ENCODE measurements at places on chromosomes 5 and 9. TPM values are rescaled to one million over a fixed set of nuclear protein-coding genes. Genes with fewer than 3 reads are reported as not detected.

DNA sequence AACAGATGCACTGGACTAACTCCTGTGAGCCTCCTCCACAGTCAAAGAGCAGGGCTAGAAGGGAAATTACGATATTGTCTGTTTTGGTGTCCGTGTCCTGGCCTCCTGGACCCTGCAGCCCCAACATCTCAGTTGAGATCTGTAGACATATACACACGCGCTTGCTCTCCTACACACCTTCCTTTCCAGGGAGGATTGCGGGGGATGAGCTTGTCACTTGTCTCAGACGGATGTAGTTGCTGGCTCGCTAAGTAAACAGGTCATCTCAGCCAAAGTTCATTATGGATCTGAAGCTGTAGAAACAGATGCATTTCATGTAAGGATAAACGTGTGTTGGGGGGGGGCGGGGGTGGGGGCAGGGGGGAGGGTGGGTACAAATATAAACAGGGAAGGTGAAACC is 549.3 kb downstream of the CCDC171 start:
- no peak overlapping the region for H3K27ac ChIP-seq
- H3K4me1 ChIP-seq = no peaks in the 10 kb centered on the region
- no peaks in the 10 kb centered on the region for H3K27me3 ChIP-seq

GRCh38 chr9:36328798-36329411 is 70.7 kb upstream of the GNE start:
- DNase-seq = peak; percentile 67
- H3K4me1 ChIP-seq = peaks cover 2% of the 10 kb centered on the region

DNA sequence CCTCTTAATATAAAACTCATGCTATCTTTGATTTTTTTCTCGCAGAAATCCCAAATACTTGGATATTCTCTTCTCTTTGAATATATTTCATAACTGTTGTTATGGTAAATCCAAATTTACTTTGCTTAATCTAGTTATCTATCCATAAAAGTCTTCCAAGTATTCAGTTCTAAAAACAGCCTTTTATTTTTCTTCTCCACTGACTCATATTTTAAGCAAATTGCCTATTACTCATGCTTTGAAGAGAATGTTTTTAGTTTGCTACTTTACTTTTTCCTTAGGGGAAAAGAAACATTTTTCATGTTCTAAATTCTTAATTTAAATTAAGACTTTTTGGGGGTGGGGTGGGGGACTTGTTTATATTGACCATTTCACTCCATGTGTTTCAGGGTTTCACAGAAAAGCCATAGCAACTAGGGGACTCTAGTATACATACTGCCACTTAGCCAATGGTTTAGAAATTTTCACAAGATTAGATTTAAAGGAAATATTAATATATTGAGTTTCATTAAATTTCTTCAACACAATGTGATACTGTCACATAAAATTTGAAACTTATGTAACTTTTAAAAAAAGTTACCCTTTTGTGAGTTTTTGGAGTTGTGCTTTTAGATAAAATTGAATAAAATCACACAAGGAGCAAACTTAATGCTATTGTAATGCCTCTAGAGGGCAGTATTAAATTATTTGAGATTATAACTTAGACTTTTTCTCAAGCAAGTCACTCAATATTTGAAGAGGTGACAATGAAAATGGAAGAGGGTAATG is 545.8 kb upstream of the ARRDC3 start:
- H3K27me3 ChIP-seq = no peaks in the 10 kb centered on the region
- H3K4me1 ChIP-seq = no peaks in the 10 kb centered on the region
- H3K27ac ChIP-seq = no peak overlapping the region
- no peak for DNase-seq
- H3K36me3 ChIP-seq = no peaks in the 10 kb centered on the region
- H3K4me3 ChIP-seq = no peak overlapping the region

DNA sequence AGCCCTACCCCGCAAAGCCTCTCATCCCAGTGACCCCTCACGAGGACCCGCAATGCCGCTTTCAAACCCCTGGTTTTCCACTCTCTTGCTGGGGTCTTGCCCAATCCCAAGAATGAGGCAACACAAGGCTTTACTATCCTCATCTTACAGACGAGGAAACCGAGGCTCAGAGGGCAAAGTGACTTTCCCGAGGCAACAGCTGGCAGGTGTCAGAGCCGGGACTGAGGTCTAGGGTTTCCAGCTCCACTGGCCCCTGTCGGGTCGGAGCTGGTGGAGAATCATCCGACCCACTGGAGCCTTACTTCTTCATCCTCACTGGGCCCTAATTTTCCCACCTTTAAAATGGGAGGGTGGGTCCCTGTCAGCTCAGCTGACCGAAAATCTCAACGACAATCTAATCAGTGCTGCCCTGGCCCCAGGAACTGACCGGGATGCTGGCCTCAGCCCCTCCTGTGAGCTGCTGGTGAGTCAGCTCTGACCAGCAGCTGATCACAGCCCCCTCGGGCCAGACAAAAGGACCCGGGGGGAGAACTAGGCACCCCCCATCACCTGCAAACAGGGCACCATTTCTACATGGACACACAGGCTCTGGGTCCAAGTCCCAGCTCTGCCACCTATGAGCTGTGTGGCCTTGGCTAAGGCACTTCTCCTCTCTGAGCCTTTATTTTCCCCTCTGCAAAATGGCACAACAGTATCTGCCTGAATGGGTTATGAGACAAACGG is 72.7 kb upstream of the STXBP1 start:
- no peak overlapping the region for H3K27ac ChIP-seq
- DNase-seq = no peak
- H3K4me1 ChIP-seq = no peaks in the 10 kb centered on the region
- no peaks in the 10 kb centered on the region for H3K36me3 ChIP-seq
- no peak overlapping the region for H3K4me3 ChIP-seq
- H3K27me3 ChIP-seq = no peaks in the 10 kb centered on the region

DNA sequence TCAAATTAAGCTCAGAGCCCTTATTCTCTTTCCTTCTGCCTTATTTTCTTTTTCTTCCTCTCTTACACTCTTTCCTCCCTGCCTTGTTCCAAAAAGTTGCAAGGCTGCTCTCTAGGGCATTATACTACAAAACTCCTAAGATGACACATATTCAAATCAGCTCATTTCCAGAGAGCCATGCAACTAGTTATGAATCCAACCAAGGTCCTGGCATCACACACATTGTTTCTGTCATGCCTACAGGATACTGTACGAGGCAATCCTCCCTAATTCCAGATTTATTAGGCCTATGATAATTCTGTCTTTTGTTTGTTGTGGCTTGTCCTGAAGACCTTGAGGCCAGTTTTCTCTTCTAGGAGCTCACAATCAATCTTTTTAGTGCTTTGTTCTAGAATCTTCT is 87.0 kb upstream of the TBCA start:
- no peak overlapping the region for H3K4me3 ChIP-seq
- no peaks in the 10 kb centered on the region for H3K36me3 ChIP-seq
- H3K4me1 ChIP-seq = no peaks in the 10 kb centered on the region
- no peak for DNase-seq
- no peak overlapping the region for H3K27ac ChIP-seq

DNA sequence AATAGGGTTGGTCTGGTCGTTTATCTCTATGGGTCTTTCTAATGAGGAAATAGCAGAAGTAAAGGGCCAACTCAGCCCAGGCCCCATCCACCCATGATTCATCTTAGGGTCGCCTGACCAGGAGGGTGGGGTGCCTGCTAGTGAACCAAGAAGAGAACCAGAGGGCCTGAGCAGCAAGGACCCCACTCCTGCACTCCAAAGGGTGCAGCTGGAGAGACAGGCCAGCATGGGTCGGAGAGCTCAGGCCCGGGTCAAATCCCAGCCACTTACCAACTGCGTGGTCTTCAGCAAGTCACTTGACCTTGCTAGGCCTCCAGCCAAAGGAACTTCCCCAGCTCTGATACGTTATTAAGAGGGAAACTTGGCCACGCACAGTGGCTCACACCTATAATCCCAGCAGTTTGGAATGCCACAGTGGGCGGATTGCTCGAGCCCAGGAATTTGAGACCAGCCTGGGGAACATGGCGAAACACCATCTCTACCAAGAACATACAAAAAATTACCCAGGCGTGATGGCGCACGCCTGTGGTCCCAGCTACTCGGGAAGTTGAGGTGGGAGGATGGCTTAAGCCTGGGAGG is 4.3 kb downstream of the BBLN start:
- H3K36me3 ChIP-seq = peaks cover 29% of the 10 kb centered on the region
- H3K27me3 ChIP-seq = no peaks in the 10 kb centered on the region
- DNase-seq = no peak
- H3K4me3 ChIP-seq = no peak overlapping the region
- H3K27ac ChIP-seq = peak overlapping the region; percentile 20
- peaks cover 21% of the 10 kb centered on the region for H3K4me1 ChIP-seq

TEX53 gene
- not detected for total RNA-seq

HIGD2A gene
- total RNA-seq = 118 TPM

SLC34A1 gene
- total RNA-seq = 0.43 TPM

Measured in activated CD8-positive, alpha-beta T cell treated with anti-CD3 and anti-CD28 coated beads for 36 hours (primary cell).